Stimulated activated CD8-positive, alpha-beta memory T cell treated with anti-CD3 and anti-CD28 coated beads, Interleukin-7, amount 100 ng/mL, for 1 hour (primary cell): ENCODE measurements at places on chromosomes 6 and 20.

DNA sequence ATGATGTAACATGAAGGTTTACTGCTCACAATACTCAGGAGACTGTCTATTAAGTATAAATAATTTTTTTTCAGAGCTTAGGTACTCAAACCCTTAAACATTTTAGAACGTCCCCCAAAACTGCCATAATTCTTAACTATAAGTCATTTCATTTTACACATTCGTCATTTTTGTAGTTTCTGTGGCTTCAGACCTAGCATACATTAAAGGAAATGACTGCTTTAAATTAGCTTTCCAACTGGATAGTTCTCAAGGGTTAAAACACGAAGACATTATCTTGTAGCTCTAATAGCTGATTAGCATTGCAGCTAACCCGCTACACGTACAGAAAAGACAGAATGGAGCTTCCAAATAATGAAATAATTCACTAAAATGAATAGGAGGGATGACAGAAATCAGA lies 24.9 kb upstream of the PLN start:
- no peak for DNase-seq

- no peak for DNase-seq
Measured at GRCh38 chr20:46975976-46976375, 81.3 kb downstream of the EYA2 start.

GRCh38 chr6:37254881-37255280 lies 2.7 kb upstream of the TBC1D22B start:
- no peak for DNase-seq

- no peak for DNase-seq
Measured at GRCh38 chr6:159929819-159930218, 39.0 kb downstream of the MAS1 start.

DNA sequence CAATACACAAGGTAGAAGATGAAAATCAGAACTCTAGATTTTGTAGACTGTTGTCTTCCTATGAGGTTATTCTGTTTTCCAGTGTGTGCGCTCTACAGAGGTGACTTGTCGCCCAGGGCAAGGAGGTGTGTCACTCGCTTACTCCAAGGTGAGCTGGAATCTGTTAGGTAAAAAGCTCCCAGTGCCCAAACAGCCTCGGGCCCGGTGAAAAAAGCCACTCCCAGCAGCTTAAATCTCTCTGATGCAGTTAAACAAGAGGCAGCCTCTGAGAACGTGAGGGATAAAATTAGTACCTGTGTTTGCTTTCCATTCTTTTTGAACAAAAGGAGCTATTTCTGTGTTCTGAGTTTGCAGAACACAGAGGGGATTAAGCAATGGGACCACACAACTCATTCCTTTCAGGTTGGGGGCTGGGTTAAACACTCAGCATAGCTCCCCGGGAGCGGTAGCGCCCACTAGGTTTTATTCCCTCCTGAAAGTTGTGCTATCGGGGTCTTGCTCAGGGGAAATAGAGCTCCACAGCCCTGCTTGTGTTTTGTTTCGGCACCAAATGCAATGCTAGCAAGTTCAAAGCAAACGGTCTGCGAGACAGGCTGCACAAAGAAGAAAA lies 181.2 kb downstream of the FOXA2 start:
- DNase-seq, result no peak

GRCh38 chr6:167266830-167267555 lies 24.1 kb upstream of the UNC93A start:
- no peak for DNase-seq

DNA sequence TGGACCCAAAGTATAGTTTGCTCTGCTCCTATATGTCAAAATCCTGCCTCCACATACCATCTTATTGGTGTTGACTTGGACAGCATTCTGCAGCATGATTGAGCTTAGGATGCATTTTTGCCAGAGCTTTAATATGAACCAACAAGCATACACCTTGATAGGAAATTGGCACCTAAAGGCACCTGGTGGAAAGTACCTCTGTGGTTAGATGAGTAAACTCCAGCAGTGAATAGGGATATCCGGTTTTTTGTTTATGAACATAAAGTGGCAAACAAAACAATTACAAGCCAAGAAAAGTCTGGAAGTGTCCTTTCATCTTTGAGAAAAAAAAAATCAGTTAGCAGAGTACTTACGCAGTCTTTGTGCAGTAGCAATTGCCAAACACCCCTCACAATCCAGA lies 6.2 kb upstream of the CYP24A1 start:
- no peak for DNase-seq

DNA sequence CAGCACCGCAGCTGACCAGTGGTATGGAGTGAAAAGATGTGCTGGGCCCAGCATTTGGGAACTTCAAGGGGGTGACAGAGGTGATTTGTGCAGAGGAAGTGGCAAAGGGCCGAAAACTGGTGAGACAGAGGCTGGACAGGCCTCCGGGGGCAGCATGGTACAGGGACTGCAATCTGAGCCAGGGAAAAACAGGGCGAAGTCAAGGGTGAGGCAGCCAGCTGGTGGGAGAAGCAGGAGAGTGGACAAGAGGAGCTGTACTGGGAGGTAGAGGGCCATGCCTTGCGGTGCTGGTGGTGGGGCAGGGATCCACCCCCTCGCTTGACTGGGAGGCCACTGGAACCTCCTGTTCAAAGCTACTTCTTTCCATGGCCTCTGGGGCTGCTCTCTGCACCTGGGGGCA lies 7.3 kb upstream of the GFRA4 start:
- no peak for DNase-seq

- DNase-seq, result no peak
Measured at GRCh38 chr6:155493026-155493693, 37.5 kb upstream of the NOX3 start.

DNA sequence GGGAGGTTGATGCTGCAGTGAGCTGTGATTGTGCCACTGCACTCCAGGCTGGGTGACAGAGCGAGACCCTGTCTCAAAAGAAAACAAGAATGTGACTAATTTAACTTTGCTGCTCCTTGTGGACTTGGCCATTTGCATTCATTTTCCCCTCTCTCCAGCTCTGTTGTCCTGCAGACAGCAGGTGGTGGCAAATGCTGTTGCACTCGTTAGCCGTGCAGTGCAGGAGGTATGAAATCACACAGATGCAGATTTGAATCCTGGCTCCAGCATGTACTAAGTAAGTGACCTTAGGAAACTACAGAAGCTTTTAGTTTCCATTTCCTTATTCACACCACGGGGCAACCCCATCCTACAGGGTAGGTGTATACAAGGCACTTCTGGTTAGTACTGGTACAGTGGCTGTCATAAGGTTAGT lies 9.6 kb upstream of the BEND3 start:
- DNase-seq, result no peak

GRCh38 chr6:127451388-127451787 lies 7.8 kb downstream of the KIAA0408 start:
- no peak for DNase-seq

- no peak for DNase-seq
Measured at GRCh38 chr6:63997734-63998133, 362.1 kb downstream of the PHF3 start.

DNA sequence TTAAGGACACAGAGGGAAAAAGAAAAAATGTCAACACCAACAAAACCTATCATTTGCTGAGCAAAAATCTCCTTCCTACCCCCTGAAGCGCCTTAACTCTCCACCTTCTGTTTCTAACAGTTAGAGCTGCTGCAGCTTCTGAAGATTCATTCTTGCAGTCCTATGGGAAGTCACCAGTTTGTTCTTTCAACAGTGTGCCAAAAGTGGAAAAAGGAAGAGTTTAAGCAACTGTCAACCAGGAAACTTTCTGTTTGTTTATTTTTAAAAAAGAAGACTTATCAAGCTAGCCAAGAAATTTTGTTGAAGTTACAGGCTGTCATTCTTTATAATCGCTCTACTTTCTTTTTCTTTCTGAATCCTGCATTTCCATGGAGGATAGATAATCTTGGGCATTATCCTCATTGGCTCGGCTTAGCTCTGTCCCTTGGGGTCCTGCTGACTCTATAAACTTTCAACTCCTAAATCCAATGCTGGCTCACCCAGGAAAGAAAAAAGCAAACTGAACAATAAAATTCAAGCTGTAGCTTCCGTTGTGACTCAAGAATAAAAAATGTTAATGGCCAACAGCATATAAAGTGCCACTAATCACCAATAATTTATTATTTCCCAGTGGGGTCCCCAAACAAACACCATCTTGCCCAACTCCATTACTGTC lies 172.8 kb upstream of the CITED2 start:
- DNase-seq, result no peak

- no peak for DNase-seq
Measured at GRCh38 chr20:46144432-46145025, 26.4 kb downstream of the CD40 start.

GRCh38 chr6:157030755-157031154 lies 253.6 kb downstream of the ARID1B start:
- no peak for DNase-seq

GRCh38 chr6:139595183-139595582 lies 220.7 kb upstream of the CITED2 start:
- DNase-seq, result no peak

DNA sequence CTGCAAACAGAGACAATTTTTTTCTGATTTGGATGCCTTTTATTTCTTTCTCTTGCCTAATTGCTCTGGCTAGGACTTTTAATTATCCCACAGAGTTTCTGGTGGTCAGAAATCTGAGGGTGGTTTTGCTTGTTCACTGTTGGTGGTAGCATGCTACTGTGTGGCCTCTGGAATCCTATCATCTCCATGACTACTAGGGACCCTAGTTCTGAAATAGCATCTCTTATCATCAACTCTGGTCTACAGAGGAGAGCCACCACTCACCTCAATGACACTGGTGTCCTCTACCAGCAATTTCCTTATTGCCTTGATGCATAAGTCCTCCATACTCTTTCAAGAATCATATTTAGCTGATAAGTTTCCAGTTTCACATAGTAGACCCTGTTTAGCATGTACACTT lies 27.5 kb upstream of the STX11 start:
- no peak for DNase-seq

GRCh38 chr6:64084185-64084663 lies 448.6 kb downstream of the PHF3 start:
- no peak for DNase-seq

DNA sequence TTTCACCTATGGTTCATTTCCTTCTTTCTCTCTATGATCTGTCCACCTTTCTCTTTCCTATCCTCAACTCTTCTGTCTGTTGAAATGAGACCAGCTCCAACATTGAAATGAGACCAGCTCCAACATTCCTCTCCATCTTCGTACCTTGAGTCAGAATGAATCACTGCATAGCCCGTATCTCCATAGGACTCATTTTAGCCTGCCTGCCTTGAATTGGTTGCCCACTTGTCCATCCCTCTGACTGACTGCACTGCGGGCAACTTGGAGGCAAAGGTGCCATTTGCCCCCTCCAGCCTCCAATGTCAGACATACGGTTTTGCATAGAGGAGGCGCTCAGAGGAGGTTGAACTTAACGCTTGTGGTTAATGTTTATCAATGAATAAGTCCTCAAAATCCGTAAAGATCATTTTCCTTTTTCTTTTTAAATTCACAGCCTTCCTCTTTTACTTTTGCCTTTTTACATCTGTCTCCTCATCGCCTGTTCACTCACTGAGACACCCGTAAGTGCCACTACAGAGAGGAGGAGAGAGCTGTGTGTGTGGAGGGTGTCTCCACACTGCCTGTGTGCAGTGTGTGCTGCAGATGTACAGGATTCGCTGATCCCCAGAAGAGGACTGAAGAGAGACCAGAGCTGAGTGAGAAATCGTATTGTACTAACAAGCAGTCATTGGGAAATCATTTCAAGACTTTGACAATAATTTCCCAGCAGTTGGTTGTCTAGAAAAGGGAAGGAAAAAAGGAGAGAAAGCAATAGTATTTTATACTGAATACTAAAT lies 579.6 kb upstream of the MAP3K7 start:
- no peak for DNase-seq

GRCh38 chr6:100212131-100212530 lies 218.1 kb upstream of the MCHR2 start:
- DNase-seq, result no peak

- no peak for DNase-seq
Measured at GRCh38 chr6:104728448-104728847, 131.3 kb downstream of the HACE1 start.

DNA sequence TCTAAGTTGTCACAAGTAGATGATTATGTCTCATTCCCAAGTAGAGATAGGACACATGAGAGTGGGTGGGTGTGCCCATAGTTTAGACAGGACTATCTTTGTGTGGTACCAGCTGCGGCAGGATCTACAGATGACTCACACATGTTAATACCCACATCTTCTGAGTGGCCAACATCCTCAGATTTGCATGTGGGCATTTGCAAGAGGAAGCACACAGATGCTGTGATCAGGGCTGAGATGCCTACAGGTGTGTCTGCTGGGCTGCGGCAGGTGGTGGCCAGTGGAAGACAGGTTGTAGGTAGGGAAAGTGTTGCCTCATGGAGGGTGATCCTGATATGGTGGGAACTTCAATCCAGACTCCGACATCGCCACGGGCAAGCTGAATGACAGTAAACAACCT lies 50.8 kb downstream of the UTRN start:
- DNase-seq, result no peak

DNA sequence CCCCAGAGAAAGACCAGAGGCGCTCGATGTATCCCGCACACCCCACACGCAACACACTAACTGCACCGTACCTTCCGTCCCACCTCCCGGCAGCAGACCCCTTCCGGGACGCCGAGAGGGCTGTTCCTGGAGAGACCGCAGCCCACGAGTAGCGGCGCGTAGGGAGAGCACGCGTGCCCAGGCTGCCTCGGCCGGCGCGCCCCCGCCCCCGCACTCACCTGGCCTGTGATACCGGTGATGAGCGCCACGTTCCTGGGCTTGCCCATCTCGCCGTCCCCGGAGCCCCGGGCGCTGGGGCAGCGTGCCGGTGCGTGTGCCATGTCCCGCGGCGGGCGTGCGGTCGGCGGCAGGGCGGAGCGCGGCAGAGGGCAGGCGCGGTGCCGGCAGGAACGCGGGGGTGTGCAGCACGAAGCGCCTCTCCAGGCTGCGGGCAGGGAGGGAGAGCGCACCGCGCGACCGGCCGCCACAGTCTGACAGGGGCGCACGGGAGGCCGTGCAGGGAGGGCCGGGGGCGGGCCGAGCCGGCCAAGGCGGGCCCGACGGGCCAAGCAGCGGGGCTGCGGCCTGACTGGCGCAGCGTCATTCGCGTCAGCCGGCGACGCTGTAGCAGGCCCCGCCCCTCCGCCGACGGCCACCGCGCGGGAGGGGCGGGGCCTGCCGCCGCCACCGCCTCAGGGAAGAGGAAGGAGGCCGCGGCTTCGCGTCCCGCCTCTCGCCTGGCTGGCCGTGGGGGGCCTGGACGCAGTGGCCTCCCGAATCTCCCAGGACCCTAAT lies at the start of gene GMDS:
Gene GMDS (minus strand): TSS at position 503 of the 774 bp plus-strand sequence.
- peak; percentile 63 for DNase-seq
